ENCODE measurements at places on chromosomes 4 and X. TPM values are rescaled to one million over a fixed set of nuclear protein-coding genes. Genes with fewer than 3 reads are reported as not detected.

The DYNLT3 gene
- total RNA-seq = 15.3 TPM

The BEX5 gene
- total RNA-seq = 0.86 TPM

The PGAM4 gene
- total RNA-seq = 0.47 TPM

The CXCR3 gene
- 55.4 TPM for total RNA-seq

GRCh38 chrX:31233941-31234496 is 162.2 kb upstream of the FTHL17 start:
- DNase-seq = no peak

- DNase-seq = no peak
Measured at GRCh38 chr4:35125995-35126712, 1118.2 kb downstream of the ARAP2 start.

- no peak for DNase-seq
Measured at GRCh38 chrX:49137492-49137891, 14.0 kb upstream of the GPKOW start.

- no peak for DNase-seq
Measured at GRCh38 chr4:189305500-189305899, 635.2 kb upstream of the FRG1 start.

- no peak for DNase-seq
Measured at GRCh38 chrX:40283981-40284380, 186.2 kb upstream of the BCOR start.

DNA sequence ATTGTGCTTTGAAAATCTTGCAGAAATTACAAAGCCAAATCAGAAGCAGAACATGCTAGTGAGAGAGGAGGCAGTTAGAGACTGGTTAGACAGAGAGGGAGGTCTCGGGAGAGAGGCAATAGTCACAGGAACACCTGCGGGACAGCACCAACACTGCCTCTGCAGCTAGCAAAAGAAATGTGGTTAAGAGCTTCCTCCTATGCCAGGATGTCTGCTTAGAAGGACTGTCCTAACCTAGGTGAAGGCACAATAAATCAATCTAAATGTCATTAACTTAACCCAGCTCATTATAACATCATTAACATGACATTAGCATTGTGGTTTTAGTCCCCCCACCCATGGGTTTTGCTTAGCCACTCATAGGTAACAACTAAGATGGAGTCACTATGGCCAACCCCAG is 726.7 kb downstream of the PCDH18 start:
- DNase-seq = no peak

DNA sequence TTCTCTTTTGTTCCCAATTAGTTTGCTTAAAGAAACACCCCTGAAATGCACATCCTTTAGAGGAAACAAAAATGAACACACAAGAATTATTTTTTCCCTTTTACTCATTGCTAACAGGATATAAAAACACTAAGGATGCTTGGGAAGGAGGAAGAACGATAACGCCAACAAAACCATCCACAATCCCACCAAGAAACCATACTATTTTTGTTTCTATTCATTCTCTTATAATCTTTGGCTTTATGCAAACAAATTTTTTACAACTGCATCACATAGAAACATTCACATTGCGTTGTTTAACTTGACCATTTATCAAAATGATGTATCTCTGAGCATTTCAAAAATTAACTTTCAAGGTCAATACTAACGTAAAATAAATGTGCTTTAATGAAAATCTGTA is 12.0 kb downstream of the APBB2 start:
- no peak for DNase-seq

DNA sequence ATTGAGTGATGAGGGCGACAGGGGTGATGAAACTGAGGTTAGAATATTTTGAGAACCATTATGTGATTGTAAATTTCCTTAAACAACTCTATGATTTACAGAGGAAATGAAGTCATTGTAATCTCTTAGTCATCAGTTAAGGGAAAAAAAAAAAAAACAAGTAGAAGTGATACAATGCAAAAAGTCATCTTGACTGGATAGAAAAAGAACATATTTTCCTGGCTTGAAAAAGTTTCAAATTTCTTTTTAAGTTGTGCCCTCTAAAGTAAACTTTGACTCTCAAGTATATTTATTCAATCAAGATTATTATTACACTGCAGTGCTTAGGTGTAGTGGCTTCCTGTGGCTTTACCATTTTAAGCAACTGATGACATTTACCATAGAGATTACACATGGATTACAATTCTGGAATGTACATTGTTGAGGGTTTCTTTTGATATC is 40.6 kb downstream of the GABRB1 start:
- no peak for DNase-seq

DNA sequence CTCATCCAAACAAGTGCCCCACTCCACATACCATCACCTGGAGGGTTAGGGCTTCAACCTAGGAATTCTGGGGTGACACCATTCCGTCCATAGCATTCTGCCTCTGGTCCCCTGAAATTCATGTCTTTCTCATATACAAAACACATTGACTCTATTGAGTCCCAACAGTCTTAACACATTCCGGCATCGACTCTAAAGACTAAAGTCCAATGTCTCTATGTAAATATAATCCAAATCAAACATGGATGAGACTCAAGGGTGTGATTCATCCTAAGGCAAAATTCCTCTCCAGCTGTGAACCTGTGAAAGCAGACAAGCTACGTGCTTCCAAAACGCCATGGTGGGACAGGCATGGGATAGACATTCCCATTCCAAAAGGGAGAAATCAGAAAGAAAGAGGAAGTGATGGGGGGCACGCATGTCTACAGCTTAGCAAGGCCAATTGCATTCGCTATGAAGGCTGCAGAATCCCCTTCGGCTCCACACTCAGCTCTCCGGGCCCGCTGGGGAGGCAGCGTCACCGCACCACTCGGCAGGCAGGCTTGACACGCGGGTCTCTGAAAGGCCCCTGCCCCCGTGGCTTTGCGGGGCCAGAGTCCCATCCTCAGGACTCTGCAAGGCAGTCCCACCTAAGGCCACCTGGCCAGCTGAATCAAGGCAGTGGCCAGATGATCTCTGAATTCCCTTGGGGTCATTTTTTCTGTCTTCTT is 53.2 kb downstream of the ADRA2C start:
- DNase-seq = no peak

- DNase-seq = no peak
Measured at GRCh38 chr4:184413261-184414046, 60.9 kb downstream of the IRF2 start.

DNA sequence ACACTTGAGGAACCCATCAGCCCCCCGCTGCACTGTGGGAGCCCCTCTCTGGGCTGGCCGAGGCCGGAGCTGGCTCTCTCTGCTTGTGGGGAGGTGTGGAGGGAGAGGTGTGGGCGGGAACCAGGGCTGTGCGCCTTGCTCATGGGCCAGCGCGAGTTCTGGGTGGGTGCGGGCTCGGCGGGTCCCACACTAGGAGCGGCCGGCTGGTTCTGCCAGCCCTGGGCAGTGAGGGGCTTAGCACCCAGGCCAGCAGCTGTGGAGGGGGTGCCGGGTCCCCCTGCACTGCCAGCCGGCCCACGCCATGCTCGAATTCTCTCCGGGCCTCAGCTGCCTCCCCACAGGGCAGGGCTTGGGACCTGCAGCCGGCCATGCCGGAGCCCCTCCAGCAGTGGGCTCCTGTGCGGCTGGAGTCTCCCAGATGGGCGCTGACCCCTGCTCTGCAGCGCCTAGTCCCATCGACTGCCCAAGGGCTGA is 430.2 kb downstream of the FAT4 start:
- DNase-seq = no peak

- no peak for DNase-seq
Measured at GRCh38 chr4:143617994-143618679, 82.3 kb downstream of the FREM3 start.

DNA sequence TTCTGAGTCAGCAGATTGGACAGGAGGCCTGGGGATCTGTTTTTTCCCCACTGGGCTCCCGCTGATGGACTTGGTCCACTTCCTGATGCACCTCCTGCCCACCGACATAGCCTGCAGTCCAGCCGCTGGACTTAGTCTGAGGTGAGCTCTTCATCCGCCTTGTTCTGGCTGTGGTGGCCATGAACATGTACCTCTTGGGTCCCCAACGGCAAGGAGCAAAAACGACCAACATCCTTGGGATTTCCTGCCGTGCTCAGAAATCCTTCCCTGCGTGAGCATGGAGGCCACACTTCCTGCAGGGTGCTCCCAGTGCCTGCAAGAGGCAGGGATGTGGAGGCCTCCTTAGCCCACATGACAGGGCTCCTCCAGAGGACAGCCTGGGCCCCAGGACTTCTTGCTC is 76.8 kb downstream of the CRMP1 start:
- no peak for DNase-seq

DNA sequence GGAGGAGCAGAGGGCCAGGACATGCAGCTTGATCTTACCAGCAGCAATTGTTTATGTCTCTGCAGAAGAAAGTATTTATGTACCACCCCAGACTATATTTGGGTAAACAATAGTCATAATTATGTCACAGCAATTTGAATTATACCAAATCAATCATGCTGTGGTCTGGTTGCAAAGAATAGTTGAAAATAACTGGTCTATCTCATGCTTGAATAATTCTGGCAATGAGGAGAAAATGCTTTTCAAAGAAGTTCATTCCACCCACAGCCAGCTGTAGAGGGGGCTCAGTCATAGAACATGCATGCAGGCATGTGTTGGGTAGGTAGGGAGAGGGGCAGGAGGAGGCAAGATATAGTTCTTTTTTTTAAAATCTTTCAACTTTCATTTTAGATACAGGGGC is 399.2 kb downstream of the IL15 start:
- no peak for DNase-seq

GRCh38 chrX:48996969-48997368 is 5.1 kb downstream of the GRIPAP1 start:
- no peak for DNase-seq

GRCh38 chr4:79209081-79209480 is 116.8 kb downstream of the NAA11 start:
- no peak for DNase-seq

- DNase-seq = no peak
Measured at GRCh38 chr4:149719357-149719756, 96.3 kb downstream of the IQCM start.

DNA sequence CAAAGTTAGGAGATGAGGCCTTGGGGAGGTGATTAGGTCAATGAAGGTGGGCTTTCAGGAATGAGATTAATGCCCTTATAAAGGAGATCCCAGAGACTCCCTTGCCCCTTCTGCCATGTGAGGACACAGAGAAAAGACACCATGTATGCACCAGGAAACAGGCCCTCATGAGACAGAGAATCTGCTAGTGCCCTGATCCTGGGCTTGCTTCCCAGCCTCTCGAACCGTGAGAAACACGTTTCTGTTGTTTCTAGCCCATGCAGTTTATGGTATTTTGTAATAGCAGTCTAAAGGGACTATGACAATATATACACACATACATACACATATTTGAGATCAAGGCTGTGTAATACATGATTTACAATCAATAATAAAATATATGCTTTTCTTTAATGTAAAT is 41.4 kb upstream of the ENPP6 start:
- no peak for DNase-seq

- no peak for DNase-seq
Measured at GRCh38 chr4:2545321-2546013, 9.0 kb downstream of the FAM193A start.

DNA sequence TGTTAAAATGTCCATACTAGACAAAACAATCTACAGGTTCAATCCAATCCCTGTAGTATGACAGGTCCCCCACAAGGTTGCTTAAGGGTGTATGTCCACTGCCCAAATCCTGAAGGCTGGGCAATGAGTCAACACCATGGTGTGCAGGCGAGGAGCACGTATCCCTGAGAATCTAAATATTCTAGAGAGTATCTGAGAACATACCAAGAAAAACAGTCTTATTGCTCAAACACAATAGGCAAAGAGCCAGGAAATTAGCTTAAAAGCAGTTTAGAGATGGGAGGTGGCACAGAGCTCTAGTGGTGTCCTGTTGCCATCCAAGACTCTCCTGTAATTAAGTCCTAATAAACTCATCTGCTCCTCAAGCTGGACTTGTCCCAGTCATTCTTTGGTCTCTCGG is 37.0 kb downstream of the RCHY1 start:
- DNase-seq = no peak

DNA sequence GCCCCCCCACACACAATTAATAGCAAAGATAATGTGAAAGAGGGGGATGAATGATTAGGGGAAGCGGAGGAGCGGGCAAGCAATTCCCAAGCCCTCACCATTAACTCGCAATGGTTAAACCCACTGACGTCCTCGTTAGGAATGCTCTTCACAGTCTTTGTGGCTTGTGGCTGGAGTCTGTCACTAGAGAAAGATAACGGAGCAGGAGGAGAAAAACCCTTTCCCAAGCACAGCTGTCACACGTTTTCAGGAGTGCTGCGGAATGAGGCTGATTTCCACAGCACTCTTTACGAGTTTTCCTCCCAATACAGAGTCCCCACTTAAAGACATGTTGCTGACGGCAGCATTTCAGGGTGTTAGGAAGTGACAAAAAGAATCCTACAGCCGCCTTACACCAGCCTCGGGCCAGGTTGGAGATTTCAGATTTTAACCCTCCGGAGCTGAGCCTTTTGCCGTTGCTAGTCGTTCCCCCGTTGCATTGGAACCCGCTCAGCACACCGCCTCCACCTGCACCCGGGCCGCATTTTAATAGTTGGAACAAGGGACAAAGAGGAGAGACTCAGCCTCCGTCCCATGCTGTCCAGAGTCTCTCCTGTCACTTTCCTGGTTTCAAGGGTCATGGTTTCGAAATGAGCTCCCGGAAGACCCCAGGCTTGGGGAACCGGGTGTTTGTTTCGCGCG is 92.2 kb downstream of the GEMIN8 start:
- DNase-seq = no peak

GRCh38 chrX:79169484-79169883 is 25.0 kb downstream of the GPR174 start:
- DNase-seq = no peak

DNA sequence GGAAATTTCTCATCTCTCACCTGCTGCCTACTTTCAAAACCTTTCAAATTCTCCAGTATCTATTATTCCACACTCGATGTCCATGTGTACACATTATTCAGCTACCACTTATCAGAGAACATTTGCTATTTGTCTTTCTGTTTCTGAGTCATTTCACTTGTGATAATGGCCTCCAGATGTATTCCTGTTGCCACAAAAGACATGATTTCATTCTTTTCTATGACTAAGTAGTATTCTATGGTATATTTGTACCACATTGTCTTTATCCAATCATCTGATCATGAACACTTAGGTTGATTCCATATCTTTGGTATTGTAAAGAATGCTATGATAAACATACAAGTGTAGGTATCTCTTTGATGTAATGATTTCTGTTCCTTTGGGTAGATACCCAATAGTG is 310.1 kb upstream of the SPOCK3 start:
- DNase-seq = no peak

Data from activated T-helper 1 cell treated with anti-CD3 and anti-CD28 coated beads, Interleukin-12 subunit alpha, Interleukin-12 subunit beta, Interleukin-2, Interleukin-4 antibody, amounts not matched to agents 30 ng/mL and 10 ng/mL and 1 ng/mL, durations not matched to agents 14 hours and 24 hours and 36 hours (primary cell).